ENCODE measurements at places on chromosomes 3 and 15.

DNA sequence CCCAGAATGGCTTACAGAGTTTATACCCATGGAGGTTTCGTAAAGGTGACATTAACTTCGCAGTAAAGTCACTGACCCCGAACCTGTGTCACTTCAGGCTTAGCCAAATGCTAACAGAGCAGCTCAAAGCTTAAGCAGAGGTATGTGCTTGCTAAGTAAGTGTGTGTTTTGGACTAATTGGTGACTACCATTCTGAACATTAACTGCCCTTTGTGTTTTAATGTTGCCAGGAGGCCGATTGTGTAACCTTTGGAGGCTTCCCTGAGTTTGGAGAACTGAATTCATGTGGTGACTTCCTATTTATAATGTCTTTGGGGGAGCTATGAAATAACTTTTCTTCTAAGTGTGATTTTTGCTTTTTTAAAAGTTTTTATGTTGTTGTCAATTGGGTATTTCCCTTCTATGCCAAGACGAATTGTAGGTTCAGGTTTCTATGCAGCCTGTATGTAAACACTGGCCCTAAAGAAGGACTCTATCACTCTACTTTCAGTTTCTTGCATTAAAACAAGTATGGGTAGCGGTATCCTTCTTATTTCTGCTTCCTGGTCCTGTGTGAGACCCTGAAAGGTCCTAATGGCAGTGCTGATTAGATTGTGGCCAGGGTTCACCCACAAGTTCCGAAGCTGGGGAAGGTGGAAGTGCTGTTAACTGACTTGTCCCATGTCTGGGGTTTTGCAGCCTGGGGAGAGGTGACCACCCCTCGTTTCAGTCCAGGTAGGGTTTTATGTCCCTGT lies 86.3 kb downstream of the IGF1R start:
- no peak for DNase-seq

- DNase-seq = no peak
Observed at GRCh38 chr3:129985113-129985512, 10.6 kb downstream of the TRH start.

DNA sequence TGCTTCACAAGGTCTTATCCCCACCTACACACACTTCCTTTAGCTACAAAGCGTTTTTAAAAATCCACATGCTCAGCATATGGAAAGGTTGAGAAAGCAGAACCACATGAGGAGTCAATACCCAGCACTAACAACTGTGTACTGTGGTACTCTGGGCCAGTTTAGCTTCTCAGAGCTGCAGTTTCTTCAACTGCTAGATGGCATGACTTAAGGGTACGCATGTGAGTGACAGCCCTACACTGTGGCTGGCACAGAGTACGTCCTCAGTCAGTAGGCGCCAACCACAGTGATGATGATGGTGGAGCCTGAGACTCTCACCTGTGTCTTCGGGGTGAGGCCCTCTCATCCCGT lies 17.4 kb downstream of the CCDC12 start:
- no peak for DNase-seq

GRCh38 chr3:197169028-197169427 lies 129.4 kb downstream of the DLG1 start:
- DNase-seq = no peak

- no peak for DNase-seq
Observed at GRCh38 chr3:37074178-37074577, 80.9 kb downstream of the MLH1 start.

GRCh38 chr3:10762611-10763247 lies 53.3 kb upstream of the SLC6A11 start:
- DNase-seq = no peak
